ENCODE measurements at places on chromosomes 3 and 15.

DNA sequence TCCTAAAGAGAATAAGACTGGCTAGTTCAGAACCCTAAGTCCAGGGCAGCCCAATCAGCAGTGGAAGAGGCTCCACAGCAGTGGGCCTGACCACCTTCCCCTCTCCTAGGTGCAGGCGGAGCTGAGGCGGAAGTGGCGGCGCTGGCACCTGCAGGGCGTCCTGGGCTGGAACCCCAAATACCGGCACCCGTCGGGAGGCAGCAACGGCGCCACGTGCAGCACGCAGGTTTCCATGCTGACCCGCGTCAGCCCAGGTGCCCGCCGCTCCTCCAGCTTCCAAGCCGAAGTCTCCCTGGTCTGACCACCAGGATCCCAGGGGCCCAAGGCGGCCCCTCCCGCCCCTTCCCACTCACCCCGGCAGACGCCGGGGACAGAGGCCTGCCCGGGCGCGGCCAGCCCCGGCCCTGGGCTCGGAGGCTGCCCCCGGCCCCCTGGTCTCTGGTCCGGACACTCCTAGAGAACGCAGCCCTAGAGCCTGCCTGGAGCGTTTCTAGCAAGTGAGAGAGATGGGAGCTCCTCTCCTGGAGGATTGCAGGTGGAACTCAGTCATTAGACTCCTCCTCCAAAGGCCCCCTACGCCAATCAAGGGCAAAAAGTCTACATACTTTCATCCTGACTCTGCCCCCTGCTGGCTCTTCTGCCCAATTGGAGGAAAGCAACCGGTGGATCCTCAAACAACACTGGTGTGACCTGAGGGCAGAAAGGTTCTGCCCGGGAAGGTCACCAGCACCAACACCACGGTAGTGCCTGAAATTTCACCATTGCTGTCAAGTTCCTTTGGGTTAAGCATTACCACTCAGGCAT is 33.7 kb downstream of the VIPR1 start:
- DNase-seq, result no peak

- no peak for DNase-seq
Observed at GRCh38 chr3:100635273-100635701, 25.9 kb downstream of the ADGRG7 start.

DNA sequence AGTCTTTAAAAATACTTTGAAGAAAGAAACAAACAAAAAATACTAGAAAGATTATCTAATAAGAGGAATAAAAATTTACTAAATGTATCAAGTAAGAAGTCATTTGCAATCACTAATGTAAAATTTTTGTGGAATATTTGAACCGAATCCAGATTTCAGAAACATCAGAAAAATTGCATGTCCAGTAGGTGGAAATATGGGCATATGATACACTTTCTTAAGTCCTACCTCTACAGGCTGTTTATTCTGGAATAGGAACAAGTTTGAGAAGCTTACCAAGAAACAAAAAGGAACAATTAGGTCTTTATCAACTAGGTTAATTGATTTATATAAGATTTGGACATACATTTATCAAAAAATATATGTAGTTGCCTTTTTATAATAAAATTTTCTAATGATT is 292.9 kb upstream of the ROBO1 start:
- DNase-seq, result no peak

DNA sequence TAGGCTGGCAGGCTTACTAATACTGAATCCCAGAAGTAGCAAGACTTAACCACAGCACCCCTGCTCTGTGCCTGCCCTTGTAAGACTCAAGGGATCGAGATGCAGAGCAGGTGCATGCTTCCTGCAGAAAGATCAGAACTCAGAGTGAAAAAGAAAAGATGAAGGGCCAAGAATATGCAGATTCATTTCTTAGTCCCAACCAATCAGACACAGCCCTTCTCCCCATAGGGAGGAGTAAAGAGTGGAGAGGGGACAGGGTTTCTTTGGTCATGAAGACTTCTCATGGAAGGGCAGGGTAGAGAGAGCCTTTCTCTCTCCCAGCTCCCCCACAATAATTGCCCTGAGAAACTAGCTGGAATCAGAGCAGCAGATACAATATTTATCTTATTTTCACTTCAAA is 105.6 kb upstream of the MB21D2 start:
- no peak for DNase-seq

- no peak for DNase-seq
Observed at GRCh38 chr3:4885316-4885715, 93.9 kb upstream of the BHLHE40 start.

- DNase-seq, result no peak
Observed at GRCh38 chr3:15276028-15276724, 56.2 kb downstream of the SH3BP5 start.

GRCh38 chr3:114079761-114080160 is 23.2 kb downstream of the QTRT2 start:
- DNase-seq, result no peak

DNA sequence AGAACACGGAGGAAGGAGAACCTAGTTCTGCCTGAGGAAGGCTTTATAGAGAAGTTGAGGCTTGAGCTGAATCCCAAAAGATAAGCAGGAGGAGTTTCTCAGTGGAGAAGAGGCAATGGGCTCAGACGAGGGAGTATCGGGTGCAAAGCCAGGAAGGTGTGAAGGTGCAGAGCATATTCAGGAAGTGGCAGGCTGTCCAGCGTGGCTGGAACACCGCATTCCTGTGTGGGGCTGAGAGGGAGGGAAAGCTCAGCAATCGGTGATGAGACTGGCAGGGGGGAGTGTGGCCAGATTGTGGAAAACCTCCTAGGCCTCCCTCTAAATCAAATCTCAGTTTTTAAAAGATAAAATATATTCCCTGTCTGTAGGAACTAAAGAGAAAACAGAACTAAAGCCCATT is 63.0 kb downstream of the ARHGAP31 start:
- no peak for DNase-seq

DNA sequence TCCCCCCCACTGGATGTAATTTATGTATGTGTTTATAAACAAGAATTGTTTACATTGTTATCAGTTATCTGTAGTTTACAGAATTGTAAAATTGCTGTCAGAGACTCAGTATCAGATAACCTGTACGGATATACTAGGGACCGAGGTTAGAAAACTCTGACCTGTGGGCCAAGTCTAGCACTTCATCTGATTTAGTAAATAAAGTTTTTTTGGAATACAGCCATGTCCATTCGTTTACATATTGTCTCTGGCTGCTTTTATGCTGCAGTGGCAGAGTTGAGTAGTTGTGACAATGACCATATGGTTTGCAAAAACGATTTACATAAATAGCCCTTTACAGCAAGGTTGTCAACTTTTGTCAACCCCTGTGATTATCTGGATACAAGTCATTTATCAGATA is 52.6 kb downstream of the LRRC28 start:
- peak; percentile 21 for DNase-seq

DNA sequence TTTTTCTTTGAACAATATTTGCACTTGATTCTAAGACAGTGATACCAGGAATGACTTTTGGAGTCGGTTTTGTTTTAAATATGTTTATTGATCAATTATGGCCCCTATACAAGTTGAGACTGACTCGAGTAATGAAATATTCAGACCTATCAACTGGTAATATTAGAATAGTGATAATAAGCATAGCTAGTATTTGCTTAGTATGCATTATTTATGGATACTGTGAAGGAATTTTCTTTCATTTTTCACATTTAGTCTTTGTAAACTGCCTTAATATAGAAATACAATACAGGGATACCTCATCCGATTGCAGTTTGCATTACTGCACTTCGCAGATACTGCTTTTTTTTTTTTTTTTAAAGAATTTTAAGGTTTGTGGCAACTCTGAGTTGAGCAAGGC is 107.9 kb downstream of the CNTN4 start:
- no peak for DNase-seq

DNA sequence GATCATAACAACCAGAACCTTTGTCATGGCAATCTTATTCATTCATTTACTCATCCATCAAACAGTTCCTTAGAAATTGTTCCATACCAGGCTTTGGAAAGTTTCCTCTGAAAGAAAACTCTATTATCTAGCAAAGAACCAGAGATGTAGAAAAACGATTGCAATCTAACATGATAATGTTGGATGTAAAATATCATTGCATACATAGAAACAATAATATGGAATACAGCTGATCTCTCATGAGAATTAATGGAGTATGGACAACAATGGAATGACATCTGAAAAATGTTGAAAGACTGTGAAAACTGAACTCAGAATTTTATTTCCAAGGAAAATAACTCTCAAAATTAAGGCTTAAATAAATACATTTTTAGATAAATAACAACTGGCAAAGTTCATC is 665.4 kb downstream of the NLGN1 start:
- DNase-seq, result no peak

GRCh38 chr3:14634763-14635400 is 16.7 kb upstream of the CCDC174 start:
- no peak for DNase-seq

DNA sequence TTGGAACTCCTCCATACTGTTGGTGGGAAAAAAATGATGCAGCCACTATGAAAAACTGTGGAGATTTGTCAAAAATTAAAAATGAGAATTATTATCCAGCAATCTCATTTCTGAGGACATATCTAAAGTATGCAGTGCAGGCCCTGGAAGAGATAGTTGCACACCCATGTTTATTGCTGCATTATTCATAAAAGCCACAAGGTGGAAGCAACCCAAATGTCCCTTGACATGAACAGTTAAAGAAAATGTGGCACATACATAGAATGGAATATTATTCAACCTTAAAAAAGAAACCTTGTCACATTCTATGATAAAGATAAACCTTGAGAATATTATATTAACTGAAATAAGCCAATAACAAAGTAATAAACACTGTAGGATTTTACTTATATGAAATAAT is 80.9 kb upstream of the ARHGEF26 start:
- DNase-seq, result no peak

- no peak for DNase-seq
Observed at GRCh38 chr3:147411815-147412241, 2.7 kb downstream of the ZIC1 start.

GRCh38 chr15:84921121-84921520 is 36.7 kb downstream of the SLC28A1 start:
- DNase-seq, result no peak

- DNase-seq, result no peak
Observed at GRCh38 chr15:80564056-80564455, 131.1 kb upstream of the ABHD17C start.

Measured in right kidney (tissue), 9 donors.